Daoy (cell line): ENCODE measurements at places on chromosomes 2 and 18. TPM values are rescaled to one million over a fixed set of nuclear protein-coding genes. Genes with fewer than 3 reads are reported as not detected.

FOXI3 gene
- 0.18 and 0.23 TPM in 2 replicates for total RNA-seq

NT5C1B gene
- 0.21 TPM in 1 of 2 replicates, not detected in the other for total RNA-seq

NEU4 gene
- not detected in 2 replicates for total RNA-seq

RPRM gene
- 0.12 and 0.40 TPM in 2 replicates for total RNA-seq

TFCP2L1 gene
- total RNA-seq = 0.51 and 1.3 TPM in 2 replicates

SH3RF3 gene
- total RNA-seq = 3.0 and 3.3 TPM in 2 replicates

PPP3R1 gene
- total RNA-seq = 17.9 and 20.7 TPM in 2 replicates

TGFA gene
- 5.8 and 6.6 TPM in 2 replicates for total RNA-seq

CAVIN2 gene
- 0.06 TPM in 1 of 2 replicates, not detected in the other for total RNA-seq

C2orf66 gene
- not detected in 2 replicates for total RNA-seq

KRTCAP3 gene
- total RNA-seq = not detected in 2 replicates

CACNB4 gene
- total RNA-seq = 0.12 and 0.17 TPM in 2 replicates

CNGA3 gene
- total RNA-seq = not detected in 2 replicates

B4GALT6 gene
- total RNA-seq = 5.8 and 6.0 TPM in 2 replicates

MROH2A gene
- total RNA-seq = 0.21 and 0.80 TPM in 2 replicates

ABCG5 gene
- not detected in 2 replicates for total RNA-seq

SP5 gene
- total RNA-seq = 0.63 and 2.6 TPM in 2 replicates

DYNAP gene
- not detected in 2 replicates for total RNA-seq

LIPG gene
- total RNA-seq = 32.6 and 40.3 TPM in 2 replicates

PTPN4 gene
- 5.6 and 20.3 TPM in 2 replicates for total RNA-seq

STPG4 gene
- total RNA-seq = not detected in 2 replicates

GPR39 gene
- 5.5 and 8.1 TPM in 2 replicates for total RNA-seq

GREB1 gene
- 0.91 and 11.3 TPM in 2 replicates for total RNA-seq

STK39 gene
- 22.5 and 27.3 TPM in 2 replicates for total RNA-seq

CENPA gene
- total RNA-seq = 25.3 and 27.9 TPM in 2 replicates

DCAF17 gene
- 10.7 and 15.4 TPM in 2 replicates for total RNA-seq

COLEC11 gene
- not detected in 2 replicates for total RNA-seq

IGFBP5 gene
- 2.9 and 3.5 TPM in 2 replicates for total RNA-seq

GKN2 gene
- total RNA-seq = 0.06 TPM in 1 of 2 replicates, not detected in the other

PROC gene
- total RNA-seq = not detected in 2 replicates

ABHD1 gene
- total RNA-seq = 1.7 TPM in 1 of 2 replicates, not detected in the other

POTEF gene
- 4.0 and 5.4 TPM in 2 replicates for total RNA-seq

FTCDNL1 gene
- 0.86 and 1.4 TPM in 2 replicates for total RNA-seq

TYMS gene
- total RNA-seq = 14.1 and 20.9 TPM in 2 replicates

UGT1A4 gene
- 0.63 TPM in 1 of 2 replicates, not detected in the other for total RNA-seq
